ENCODE measurements at places on chromosomes 4 and X.

DNA sequence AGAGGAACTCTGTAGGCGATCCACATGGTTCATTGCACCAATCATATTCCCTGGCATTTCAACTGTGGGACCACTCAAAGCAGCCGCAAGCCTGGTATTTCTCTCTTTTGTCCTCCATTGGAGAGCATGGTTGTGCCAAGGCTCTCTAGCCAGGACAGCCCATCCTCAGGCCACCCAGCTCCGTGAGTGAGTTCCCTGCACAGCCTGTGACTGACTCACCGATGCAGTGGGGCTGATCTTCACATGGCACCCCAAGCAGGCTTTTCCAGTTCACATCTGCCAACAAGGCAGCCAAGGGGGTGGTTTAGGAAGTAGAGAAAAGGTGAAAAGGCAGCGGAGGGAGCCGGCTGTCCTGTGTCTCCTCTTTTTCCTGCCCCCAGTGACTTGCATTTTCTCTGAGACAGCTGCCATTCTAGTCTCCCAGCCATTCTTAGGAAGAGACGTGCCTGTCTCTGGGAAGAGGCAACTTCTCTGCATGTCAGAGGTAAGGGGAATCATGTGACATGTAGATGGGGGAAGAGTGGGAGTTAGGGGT, 69.2 kb downstream of the MID1IP1 start:
- no peak for DNase-seq

DNA sequence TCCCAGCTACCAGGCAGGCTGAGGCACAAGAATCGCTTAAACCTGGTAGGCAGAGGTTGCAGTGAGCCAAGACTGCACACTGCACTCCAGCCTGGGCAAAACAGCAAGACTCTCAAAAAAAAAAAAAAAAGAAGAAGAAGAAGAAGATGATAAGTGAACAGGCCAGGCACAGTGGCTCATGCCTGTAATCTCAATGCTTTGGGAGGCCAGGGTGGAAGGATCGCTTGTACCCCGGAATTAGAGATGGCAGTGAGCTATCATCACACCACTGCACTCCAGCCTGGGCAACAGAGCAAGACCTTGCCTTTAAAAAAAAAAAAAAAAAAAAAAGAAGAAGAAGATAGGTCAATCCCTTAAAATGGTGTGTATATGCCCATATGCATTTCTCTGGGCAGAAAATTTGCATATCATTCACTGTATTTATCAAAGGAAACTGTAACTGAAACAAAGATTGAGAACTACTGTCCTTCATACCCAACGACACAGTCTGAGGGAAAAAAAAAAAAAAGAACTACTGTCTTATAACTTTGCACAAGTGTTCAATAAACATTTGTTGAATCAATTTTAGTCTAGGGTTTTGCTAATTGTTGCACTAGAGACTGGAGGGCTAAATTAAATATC, 2.3 kb downstream of the RFC1 start:
- DNase-seq = no peak

DNA sequence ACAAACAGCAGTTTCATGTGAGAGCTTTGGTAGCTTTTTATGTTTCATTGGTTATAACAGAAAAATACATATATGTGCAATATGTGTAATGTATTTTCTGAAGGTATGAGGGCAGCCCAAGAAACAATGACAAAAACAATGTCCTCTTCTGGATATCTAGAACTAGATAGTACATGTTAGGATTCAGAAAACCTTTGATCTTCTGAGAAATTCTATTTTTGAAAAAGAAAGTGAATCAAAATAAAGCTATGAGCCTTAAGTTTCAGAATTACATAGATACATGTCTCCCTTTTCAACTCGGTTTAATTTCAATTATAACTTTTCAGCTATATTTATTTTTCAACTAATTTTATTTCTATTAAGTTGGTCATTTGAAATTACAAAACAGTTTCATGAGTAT, 131.9 kb downstream of the REELD1 start:
- DNase-seq = no peak

GRCh38 chr4:123449780-123450179, 53.2 kb downstream of the SPRY1 start:
- DNase-seq = no peak

DNA sequence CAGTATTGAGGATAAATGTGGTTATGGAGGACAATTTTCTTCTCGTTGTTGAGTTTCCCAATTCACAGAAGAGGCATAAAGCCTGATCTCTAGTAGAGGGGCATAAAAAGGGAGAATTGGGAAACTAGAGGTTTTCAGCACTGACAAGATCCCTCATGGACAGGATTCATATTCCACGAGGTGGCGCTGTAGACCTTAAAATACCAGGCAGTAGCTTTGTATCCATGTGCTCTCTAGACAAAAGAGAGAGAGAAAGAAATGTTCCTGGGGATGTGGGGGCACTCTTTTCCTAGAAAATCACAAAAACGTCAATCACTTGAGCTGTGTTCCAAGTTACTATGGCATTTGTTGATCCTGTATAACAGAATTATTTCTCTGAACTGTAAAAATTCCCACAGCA, 128.3 kb downstream of the MAGEE1 start:
- DNase-seq = no peak

DNA sequence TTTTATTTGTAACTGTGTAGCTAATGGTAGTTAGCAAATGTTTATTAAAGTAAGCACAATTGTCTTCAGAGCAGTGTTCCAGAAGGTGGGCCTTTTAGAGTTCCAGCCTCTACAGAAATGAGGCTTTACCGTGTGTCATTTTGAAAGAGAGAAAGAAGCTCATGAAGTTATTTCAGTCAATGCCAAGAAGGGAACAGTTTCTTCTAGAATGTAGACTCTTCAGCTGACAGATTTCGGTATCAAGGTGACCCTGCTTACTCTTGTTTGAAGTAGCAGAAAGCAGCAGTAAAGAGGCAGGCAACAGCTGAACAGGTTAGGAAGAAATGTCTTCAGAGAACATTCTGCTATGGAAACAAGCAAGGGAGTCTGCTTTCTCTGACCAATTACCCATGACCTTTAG, 93.6 kb downstream of the TASL start:
- no peak for DNase-seq

GRCh38 chr4:15753786-15754185, 24.3 kb upstream of the CD38 start:
- DNase-seq = no peak

DNA sequence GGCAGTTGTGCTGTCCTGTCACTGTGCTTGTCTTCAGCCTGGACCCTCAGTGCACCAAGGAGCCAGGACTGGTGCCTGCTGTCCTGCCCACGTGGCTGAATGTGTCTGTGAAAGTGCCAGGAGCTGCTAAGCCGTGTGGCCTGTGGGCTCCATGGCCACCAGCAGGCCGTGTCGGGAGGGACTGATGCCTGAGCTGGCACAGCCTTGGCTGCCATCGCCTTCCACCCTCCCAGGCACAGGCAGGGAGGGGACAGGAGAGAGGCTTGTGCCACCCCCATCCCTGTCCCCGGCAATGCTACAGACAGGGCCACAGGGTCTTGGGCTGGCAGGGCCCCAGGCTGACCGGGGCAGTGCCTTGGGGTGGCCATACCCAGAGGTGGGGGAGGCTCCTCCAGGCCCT, 24.8 kb downstream of the DOK7 start:
- no peak for DNase-seq

GRCh38 chr4:27844376-27844775, 983.7 kb downstream of the STIM2 start:
- DNase-seq = no peak

Measured in stimulated activated CD4-positive, alpha-beta T cell treated with anti-CD3 and anti-CD28 coated beads, Interleukin-2, amount 100 ng/mL, for 4 hours (primary cell).